ENCODE measurements at places on chromosomes 7 and 10.

GRCh38 chr10:112852306-112852705 is 97.7 kb upstream of the TCF7L2 start:
- no peak for DNase-seq

DNA sequence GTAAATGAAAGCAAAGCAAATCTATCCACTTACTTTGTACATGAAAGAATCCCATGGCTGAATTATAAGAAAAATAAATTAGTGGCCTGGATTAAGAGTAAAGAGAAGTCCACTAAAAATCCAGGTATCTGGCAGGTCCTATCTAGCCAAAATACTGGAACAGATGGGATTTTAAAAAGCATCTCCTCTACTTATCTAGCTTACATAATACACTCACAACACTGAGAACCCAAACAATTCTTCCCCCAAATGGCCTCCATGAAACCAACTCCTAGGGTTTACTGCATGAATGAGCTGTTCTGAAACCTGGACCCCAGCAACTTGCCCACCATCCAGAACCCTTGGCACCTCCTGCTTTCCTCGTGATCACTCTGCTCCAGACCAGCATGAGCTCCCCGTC is 61.3 kb downstream of the AFAP1L2 start:
- no peak for DNase-seq

GRCh38 chr10:11215471-11215870 is 197.8 kb downstream of the CELF2 start:
- no peak for DNase-seq

GRCh38 chr7:68679459-68680234 is 918.6 kb upstream of the AUTS2 start:
- peak; percentile 62 for DNase-seq

GRCh38 chr7:39043531-39043930 is 65.8 kb downstream of the POU6F2 start:
- DNase-seq: no peak

DNA sequence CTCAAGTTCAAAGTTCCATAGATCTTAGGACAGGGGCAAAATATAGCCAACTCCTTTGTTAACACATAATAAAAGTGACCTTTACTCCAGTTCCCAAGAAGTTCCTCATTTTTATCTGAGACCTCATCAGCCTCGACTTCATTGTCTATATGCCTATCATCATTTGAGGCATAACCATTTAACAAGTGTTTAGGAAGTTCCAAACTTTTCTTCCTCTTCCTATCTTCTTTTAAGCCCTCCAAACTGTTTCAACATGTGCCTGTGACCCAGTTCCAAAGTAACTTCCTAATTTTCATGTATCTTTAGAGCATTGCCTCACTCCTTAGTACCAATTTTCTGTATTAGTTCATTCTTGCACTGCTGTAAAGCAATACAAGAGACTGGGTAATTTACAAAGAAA is 569.1 kb downstream of the ANKRD7 start:
- DNase-seq: no peak

DNA sequence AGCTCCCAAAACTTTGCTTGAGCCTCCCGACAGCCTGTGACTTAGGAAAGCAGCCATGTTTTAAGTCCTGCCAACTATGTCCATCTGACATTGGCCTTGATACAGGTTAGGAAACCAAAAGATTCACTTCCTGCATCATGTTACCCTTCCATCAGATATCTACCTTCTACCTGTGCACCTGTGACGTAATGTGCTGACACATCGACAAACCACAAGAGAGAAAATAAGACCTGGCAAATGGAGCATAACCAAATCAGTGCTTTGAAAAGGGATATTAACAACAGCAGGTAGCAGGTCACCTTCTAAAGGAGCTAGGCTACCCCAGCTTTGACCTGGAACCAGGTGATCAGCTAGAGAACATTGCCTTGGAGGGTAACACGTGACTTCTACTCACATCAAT is 14.8 kb upstream of the PRR15 start:
- no peak for DNase-seq

DNA sequence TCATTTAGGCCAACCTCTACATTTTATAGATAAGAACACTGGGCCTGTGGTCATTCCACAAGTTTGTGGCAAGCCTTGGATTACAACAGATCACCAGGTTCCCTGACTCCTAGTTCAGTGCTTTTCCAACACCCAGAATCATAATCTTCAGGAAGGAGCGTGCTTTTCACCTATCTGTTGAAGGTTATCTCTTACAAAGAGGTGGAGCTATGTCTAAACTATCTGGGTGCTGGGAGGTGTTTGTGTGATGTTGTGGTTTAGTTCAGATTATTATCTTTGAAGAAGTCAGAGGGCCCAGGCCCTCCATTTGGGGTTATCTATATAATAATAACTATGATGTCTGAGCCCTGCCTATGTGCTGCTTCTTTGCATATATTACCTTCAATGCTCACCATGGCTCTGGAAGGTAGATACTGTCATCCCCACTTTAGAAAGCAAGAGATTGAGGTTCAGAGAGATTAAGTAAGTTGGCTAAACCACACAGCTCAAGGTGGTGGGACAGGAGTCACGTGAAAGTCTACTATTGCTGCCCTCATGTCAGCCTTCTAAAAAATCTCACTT is 24.0 kb downstream of the IL2RA start:
- no peak for DNase-seq

DNA sequence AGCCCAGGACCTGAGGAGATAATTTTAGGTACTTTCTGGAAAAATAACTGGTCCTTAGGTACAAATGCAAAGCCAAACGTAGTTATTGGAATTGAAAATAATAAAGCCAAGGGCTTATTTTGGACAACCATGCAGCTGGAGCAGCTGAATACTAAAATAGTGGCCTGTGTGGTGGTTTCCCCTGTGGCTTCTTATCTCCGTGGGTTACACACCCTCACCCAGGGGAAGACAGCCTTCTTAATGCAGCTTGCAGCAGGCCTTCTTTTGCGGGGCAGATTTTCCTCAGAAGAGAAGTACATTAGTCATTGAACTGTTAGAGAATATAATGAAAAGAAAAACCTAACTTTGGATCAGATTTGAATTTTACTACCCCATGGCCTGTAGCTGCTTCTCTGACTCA is 133.5 kb downstream of the ST7 start:
- DNase-seq: no peak

- DNase-seq: no peak
These were observed 449.5 kb upstream of the ZMIZ1 start for GRCh38 chr10:78619115-78619851.
